ENCODE measurements at places on chromosomes 4 and X.
A peak's percentile ranks its signal among the peaks of the same experiment; 100 is the strongest.

- no peak for DNase-seq
These were observed 548.8 kb upstream of the LCORL start for GRCh38 chr4:18570370-18570769.

- no peak for DNase-seq
These were observed 127.6 kb upstream of the HCCS start for GRCh38 chrX:10983526-10983925.

DNA sequence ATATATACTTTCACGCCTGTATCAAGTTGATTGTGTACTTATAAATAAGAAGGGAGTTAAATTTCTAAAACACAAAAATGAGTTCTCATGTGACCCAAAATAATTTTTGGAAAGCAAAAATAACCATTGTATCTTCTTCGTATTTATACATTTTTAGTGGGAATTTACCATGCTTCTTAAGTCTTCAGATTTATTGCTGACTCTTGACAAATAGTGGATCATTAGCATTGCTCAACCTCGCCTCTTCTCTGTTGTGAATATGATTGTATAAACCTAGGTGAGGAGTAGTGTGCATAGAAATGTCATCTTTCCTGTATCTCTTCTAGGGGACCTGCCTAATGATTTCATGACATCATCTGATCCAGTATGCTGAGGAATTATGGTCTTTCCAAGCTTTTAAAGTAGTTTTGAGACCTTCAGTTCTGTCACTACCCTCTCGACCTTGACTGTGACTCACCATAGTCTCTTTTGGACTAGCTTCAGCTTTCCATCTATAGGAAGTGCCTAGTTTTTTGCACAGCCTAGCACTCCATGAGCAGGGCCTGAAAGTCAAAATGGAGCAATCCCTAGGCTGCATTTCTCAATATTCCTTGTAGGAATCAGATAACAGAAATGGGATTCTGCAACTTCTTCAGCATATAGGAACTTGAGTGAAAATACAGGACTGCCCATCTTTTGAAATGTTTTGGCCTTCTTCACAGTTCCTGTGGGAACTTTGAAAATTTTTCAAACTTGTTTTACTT, 157.6 kb downstream of the ARX start:
- no peak for DNase-seq

- DNase-seq = no peak
These were observed 53.3 kb upstream of the STIM2 start for GRCh38 chr4:26807330-26807729.

DNA sequence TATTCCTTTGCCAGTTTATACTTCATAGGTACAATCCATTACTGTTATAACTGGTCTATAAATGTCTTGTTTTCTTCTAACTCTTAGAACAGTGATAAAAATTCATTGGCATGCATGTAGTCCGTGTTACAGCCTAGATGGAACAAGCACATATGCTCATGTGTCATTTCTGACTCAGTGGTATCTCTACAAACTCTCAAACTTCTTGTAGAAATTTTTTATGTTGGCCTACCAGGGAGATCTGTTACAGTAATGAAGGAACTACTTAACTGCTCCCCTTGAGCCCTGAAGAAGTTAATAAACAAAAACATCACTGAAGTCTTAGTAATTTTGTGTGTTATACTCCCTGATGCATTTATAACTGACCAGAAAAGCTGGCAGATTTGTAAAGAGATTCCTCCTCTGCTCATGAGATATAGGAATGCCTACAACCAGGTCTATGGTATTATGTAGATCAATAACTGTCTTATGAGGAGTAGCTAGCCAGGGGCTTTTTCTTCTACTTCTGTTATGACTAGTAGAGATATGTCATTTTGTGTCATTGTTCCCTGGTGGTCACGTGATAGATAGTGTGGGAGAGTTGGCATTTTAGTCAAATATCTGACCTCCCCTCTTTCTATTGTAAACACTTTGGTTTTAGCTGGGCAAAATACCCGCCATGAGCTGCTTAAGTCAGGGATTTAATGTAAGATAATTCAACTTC, 53.7 kb upstream of the FAAH2 start:
- no peak for DNase-seq

GRCh38 chrX:112769034-112769433, 71.6 kb downstream of the AMOT start:
- no peak for DNase-seq

- DNase-seq = peak; percentile 86
These were observed 45.1 kb upstream of the FAM9A start for GRCh38 chrX:8846266-8846665.

DNA sequence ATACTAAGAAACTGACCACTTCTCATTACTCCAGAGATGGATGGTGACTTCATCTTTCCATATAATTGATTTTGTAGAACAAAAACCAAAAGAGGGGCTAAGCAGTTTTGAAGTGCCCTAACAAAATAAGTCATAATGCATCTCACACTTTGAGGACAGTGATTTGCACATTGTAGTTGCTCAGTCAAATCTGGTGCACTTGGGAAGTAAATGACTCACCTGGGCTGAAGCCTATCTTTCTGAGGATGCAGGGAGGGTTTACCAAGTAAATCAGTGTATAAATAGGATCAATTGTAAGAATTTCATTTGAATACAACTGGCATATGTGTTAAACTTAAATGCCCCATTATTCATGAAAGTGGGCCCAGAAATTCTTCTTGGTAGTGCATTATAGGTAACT, 134.2 kb downstream of the DCLK2 start:
- no peak for DNase-seq

DNA sequence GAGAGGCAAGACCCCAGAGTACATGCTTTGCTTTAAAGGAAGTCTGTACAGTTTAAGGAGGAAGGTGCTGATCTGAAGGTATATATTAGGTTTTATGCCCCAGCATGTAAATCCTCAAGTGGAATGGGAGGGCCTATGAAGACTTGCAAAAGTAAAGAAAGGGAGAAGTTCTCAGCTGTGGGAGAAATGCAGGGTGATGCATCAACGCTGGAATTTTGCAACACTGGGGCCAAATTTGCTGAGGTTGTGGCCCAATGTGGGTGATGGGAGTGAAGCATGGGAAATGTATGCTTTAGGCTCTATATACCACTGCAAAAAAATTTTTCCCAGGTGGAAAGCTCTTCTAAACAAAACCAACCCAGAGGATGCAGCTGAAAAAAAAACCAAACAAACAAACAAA, 33.8 kb upstream of the GPR174 start:
- no peak for DNase-seq

DNA sequence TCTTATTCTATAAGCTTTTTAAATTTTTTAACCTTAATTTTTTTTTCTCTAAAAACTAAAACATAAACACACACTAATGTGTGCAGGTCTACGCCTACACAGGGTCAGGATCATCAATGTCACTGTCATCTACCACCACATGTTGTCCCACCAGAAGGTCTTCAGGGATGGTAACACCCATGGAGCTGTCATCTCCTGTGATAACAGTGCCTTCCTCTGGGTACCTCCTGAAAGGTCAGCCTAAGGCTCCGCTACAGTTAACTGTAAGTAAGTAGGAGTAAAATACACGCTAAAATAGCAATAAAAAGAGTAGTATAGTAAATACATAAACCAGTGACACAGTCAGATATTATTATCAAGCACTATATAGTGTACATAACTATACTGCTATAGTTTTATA, 45.9 kb upstream of the GPRIN3 start:
- no peak for DNase-seq

GRCh38 chr4:174037049-174037448, 246.4 kb downstream of the FBXO8 start:
- no peak for DNase-seq

GRCh38 chr4:116361790-116362189, 723.6 kb downstream of the TRAM1L1 start:
- no peak for DNase-seq

DNA sequence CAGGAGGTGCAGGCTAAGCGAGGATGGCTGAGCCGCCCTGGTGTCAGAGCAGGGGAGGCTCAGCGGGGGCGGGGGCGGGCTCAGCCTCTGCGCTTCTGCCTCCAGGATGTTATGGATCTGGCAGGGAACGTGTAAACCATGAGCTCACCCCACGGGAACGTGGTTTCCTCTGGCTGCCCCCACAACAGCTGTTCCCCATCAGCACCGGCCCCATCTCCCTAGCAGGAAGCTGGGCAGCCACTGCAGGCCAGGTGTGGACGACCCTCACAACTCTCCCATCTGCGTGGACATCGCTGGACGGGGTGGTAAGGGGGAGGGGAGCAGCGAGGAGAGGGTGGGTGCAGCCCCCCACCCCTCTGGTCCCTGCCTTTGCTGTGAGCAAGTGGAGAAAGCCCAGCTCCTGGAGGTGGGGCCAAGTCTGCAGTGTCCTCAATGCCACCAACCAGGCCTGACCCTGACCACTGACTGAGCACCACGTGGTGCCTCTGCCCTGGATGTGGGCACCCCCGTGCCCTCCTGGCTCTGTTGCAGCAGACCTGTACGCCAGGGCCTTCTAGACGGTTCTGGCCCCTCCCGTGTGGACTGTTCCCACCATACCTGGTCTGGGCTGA, 28.1 kb upstream of the SPON2 start:
- no peak for DNase-seq

DNA sequence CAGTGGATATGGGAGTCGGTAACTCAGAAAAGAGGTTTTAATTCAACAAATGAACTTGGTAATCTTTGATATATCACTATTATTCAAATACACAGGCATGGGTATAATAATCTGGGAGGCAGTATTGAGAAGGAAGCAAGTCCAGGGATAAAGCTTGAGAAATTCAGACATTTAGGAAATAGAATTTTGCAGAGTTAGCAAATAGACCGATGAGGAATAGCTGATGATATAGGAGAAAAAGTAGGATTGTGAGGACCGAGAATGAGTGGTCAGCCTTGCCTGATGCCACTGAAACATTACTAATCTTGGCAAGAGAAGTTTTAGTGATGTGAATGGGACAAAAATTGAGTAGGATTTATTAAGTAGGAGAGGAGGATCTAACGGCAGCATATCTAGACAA, 71.9 kb downstream of the TLL1 start:
- no peak for DNase-seq

- DNase-seq = no peak
These were observed 398.6 kb downstream of the ARHGAP24 start for GRCh38 chr4:85873566-85873965.

DNA sequence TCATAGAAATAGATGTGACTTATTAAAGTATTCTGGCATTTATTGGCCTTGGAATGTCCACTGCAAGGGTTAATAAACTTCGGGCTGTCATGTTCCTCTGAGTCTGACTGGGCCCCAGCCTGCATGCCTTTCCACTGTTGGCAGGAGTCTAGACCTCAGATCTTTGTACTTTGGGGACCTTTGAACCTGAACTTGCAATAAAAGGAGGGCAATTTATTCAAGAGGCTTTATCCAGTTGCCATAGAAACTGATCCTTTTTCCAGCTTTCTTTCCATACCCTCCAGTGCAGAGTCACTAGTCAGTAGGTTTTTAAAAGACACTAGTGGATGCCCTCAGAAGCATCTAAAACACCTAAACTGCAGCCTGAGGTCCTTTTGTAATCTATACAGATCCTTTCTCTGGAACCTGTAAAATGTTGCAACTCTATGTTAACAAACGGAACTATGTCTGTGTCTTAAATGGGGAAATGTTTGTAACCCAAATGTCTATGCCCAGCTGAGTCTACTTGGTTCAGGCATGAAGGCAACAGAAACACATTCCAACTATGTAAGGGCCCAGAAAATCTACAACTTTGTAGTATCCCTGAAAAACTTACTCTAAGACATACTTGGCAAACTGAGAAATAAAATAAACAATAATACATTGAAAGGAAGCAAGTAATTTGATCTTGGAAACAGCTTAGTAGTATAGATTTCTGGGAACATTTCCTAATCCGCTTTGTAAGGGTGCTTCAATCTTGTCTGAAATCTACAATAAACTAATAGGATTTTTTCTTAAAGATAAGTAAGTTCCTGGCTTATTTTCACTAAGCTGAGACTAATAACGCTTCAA, 41.5 kb downstream of the SOWAHB start:
- DNase-seq = no peak

DNA sequence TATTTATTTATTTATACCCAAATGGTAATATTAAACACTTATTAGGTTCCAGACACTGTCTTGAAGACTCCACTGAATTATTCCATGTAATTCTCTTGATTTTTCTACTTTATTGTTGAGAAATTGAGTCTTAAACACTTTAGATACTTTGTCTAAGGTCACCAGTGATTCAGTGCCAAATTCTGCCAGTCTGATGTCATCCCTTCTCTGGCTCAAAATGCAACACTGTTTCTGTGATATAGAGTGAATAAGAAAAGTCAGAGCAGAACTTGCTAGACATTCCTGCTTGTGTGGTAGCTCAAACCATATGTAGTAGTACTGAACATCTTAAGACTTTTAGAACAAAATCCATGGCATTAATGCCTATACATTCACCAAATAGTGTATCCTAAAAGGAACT, 164.3 kb downstream of the GABRB1 start:
- DNase-seq = no peak

DNA sequence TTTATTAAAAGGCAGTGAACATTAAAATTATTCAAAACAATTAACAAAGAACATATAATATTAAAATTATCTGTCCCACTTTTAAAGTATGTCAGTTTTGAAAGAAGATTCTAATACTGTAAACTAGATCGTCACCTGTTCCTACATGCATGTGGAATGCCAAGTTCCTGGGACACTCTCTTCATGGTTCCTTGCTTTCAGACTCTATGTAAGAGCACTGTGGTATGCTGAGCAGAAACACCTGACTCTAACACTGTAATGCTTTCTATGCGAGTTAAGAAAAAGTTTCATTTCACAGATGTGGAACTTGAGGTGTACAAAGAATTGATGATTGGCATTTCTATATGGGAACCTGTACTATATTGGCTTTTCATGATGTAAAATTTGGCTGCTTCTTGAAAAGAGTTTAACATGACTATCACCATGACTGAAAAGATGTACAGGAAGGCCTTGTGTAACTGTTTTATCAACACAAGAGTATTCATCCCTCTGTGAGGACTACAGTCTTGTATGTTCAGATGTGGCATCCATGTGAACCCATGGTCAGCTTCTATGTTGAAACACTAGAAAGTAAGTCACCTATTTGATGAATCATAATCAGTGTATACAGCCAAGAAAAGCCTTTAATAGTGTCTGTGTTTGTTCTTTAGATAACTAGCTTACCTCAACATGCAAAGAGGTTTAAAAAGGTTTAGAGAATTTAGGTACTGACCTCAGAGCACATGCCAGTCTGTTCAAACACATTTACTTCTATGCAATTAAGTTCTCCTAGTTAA, 354.5 kb downstream of the ARHGAP24 start:
- DNase-seq = peak; percentile 57

DNA sequence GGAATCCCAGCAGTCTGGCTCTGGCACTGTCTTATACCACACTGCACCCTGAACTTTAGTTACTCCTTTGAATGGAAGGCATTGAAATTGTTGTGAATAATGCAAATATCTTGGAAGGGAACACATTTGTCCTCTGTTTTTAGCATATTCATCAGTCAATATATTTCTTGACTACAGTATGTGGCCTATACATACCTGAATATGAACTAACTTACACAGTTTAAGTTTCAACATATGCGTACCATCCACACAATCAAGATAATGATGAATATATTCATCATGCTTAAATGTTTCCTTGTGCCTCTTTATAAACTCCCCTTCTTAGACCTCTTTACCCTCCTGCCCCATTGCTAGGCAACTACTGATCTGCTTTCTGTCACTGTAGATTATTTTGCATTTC, 145.7 kb upstream of the ESX1 start:
- no peak for DNase-seq
